ENCODE measurements at places on chromosomes 16 and 17.

GRCh38 chr17:77728474-77728795 is 230.1 kb upstream of the TNRC6C start:
- H3K27me3 ChIP-seq: peaks cover 25% of the 10 kb centered on the region
- no peak for DNase-seq
- no peaks in the 10 kb centered on the region for H3K4me1 ChIP-seq
- no peak overlapping the region for H3K4me3 ChIP-seq

DNA sequence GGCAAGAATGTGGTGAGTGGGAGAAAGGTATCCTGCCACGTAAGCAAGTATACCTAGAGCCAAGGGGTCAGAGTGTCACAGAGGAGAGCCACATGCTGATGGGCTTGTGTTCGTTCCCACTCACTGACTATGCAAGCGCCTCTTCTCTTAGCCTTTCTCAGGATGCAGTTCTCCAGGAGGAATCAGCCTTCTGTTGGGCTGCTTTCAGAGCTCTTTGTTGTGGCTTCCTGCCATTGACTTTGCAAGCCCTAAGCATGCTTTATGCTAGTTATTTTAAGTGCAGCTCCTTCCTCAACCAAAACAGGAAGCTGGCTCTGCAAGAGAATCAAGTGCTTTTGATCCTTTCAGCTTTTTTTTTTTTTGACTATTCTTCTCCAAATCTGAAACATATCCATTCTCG is 66.6 kb downstream of the SIAH1 start:
- peaks cover 28% of the 10 kb centered on the region for H3K4me1 ChIP-seq
- peaks cover 6% of the 10 kb centered on the region for H3K36me3 ChIP-seq
- peak; percentile 82 for DNase-seq
- no peaks in the 10 kb centered on the region for H3K27me3 ChIP-seq
- H3K27ac ChIP-seq: peak overlapping the region; percentile 9
- H3K4me3 ChIP-seq: peak overlapping the region; percentile 78

DNA sequence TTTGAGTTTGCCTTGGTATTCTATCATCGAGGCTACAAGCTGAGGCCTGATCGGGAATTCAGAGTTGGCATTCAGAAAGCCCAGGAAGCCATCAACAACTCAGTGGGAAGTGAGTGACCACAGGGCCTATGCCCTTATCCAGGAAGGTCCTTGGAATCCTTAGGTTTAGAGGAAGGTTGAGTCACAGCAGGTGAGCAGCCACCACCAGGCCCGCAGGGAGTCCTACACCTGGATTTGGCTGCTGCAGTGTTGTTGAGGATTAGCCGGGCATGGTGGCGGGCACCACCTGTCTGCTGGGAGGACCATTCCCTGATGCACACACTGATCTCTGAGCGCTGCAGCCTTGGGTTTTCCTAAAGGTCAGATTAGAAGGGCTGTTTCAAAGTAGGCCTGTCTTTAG is 5.2 kb downstream of the ODAD4 start:
- H3K27ac ChIP-seq: no peak overlapping the region
- H3K4me1 ChIP-seq: peaks cover 7% of the 10 kb centered on the region
- H3K27me3 ChIP-seq: no peaks in the 10 kb centered on the region
- no peaks in the 10 kb centered on the region for H3K36me3 ChIP-seq

GRCh38 chr17:3558603-3559269 is 1.1 kb upstream of the TRPV3 start:
- H3K4me1 ChIP-seq: peaks cover 17% of the 10 kb centered on the region
- H3K27ac ChIP-seq: peak overlapping the region; percentile 30
- no peak overlapping the region for H3K4me3 ChIP-seq
- no peaks in the 10 kb centered on the region for H3K27me3 ChIP-seq
- H3K36me3 ChIP-seq: no peaks in the 10 kb centered on the region

DNA sequence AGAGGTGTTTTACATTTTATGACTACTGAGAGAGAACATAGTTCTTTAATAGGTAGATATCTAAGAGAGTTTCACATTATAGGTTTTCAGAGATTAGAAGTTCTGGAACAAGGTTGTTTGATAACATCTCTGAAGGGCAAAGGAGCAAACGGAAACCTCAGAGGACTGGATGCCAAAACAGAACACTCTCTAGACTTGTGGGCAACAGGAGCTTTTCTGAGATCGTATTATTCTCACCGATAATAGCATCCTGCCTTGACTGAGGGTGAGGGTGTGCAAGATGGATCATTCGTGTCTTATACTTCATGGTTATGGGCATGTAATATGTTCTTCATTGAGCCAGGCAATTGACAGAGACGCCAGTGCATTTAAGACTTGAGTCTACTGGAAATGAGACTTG is 234.8 kb downstream of the IRX3 start:
- DNase-seq: no peak
- no peaks in the 10 kb centered on the region for H3K4me1 ChIP-seq
- no peak overlapping the region for H3K4me3 ChIP-seq
- no peaks in the 10 kb centered on the region for H3K27me3 ChIP-seq

DNA sequence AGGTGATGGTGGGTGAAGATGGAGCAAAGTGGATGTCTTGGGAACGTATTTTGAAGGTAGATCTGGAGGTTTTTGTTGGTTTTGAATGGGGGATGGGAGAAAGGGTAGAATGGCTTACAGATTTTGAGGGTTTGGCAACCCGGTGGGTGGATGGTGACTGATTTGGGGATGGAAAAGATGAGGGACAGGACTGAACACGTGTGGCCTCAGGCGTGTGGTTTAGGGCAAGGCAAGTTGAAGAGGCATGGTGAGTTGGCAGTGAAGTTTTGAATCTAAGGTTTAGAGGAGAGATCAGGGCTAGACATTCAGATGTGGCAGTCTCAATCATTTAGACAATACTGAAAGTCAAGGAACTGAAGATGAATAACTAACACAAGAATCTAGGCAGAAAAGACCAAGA is 5.0 kb upstream of the DCTPP1 start:
- H3K4me1 ChIP-seq: peaks cover 9% of the 10 kb centered on the region
- no peak for DNase-seq
- no peaks in the 10 kb centered on the region for H3K36me3 ChIP-seq
- H3K27ac ChIP-seq: no peak overlapping the region
- no peak overlapping the region for H3K4me3 ChIP-seq

DNA sequence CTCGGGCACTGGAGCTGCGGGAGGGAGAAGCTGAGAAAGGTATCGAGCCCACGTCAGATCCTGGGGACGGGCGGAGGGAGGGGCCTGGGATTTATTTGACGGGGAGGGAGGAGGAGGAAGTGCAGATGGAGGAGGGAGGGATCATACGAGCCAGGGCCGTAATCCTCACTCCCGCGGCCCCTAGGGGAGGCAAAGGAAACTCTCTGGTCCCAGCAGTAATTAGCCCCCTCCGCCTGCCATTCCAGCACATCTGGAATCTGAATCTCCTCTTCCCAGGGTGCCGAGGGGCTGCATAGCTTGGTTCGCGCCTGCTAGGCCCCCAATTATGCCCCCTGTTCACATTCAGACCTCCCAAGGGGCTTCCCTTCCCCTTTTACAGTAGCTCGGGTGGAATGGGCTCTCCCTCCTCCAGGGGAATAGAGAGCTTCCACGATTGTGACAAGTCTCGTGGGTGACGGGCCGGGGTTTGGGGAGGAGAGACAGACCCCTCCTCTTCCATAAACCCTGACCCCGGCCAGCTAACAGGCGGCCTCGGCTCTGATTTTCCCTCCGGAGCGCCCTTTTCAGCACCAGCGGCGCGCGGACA is at the start of gene SEZ6L2:
Gene SEZ6L2, minus strand, starts transcription at position 35 of the 586 bp plus-strand sequence. CDS start 531 bp downstream, outside the sequence.
- no peak within 1 kb of the TSS for H3K4me3 ChIP-seq
- H3K36me3 ChIP-seq: no peaks in the 10 kb centered on the region
- H3K27ac ChIP-seq: no peak within 1 kb of the TSS
- DNase-seq: no peak
- peaks cover 11% of the 10 kb centered on the region for H3K27me3 ChIP-seq

DNA sequence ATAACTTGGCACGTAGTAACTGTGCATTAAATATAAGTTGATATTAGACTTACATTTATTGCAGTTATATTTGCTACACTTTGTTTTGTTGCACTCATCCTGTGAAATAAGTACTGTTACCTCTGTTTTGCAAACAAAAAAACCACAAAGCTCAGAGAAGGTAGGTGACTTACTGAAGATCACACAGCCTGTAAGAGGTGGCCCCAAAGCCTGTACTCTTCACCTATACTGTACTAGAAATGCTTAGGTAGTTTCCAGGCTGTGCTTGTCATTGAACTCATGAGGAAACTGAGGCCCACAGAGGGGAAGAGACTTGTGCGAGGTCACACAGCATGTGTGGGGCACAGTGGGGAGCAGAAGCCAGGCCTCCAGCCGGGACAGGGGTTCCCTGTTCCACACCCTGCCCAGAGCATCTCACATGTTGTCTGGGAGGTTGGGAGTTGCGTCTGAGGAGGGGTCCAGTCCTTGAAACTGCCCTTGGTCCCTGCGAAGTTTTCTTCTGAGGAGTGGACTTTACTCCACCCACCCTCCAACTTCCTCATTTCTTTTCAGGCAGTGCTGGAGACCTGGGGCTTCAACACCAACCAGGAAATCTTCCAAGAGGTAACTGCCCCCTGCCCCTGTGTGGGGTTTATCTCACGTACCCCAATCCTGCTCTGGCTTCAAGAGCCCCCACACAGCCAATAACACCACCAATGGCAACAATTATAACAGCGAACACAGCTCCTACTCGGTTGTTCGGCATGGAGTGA is 13.0 kb downstream of the CETP start:
- H3K36me3 ChIP-seq: no peaks in the 10 kb centered on the region
- peaks cover 22% of the 10 kb centered on the region for H3K4me1 ChIP-seq

GRCh38 chr16:71536752-71537499 is 10.7 kb downstream of the CHST4 start:
- H3K27me3 ChIP-seq: no peaks in the 10 kb centered on the region
- H3K36me3 ChIP-seq: no peaks in the 10 kb centered on the region
- H3K4me1 ChIP-seq: no peaks in the 10 kb centered on the region
- H3K4me3 ChIP-seq: no peak overlapping the region

GRCh38 chr17:67248291-67248690 is 3.3 kb upstream of the HELZ start:
- H3K27me3 ChIP-seq: no peaks in the 10 kb centered on the region
- no peak overlapping the region for H3K27ac ChIP-seq
- no peaks in the 10 kb centered on the region for H3K36me3 ChIP-seq
- no peak overlapping the region for H3K4me3 ChIP-seq
- no peak for DNase-seq
- peaks cover 30% of the 10 kb centered on the region for H3K4me1 ChIP-seq

GRCh38 chr17:16428098-16428882 is 12.9 kb downstream of the TRPV2 start:
- H3K27ac ChIP-seq: no peak overlapping the region
- H3K4me1 ChIP-seq: no peaks in the 10 kb centered on the region
- DNase-seq: no peak
- H3K4me3 ChIP-seq: no peak overlapping the region
- no peaks in the 10 kb centered on the region for H3K27me3 ChIP-seq
- H3K36me3 ChIP-seq: peaks cover 57% of the 10 kb centered on the region

DNA sequence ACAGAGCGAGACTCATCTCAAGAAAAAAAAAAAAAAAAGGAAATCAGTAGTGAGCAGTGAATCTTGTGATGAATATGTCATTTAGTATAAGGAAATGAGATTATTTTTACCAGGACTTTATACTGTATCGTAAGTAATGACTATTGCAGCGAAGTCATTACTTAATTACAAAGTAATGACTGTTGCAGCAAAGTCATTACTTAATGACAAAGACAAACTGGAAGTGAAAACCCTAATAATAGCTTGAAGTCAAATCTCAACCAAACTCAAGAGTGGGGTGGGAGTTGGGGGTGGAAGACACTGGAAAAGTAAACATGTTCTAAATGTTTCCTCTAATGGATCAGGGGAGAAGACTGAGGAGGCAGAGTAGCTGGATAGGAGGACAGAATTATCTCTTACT is 76.5 kb downstream of the ARHGAP44 start:
- no peak overlapping the region for H3K27ac ChIP-seq
- no peaks in the 10 kb centered on the region for H3K4me1 ChIP-seq
- no peaks in the 10 kb centered on the region for H3K36me3 ChIP-seq

DNA sequence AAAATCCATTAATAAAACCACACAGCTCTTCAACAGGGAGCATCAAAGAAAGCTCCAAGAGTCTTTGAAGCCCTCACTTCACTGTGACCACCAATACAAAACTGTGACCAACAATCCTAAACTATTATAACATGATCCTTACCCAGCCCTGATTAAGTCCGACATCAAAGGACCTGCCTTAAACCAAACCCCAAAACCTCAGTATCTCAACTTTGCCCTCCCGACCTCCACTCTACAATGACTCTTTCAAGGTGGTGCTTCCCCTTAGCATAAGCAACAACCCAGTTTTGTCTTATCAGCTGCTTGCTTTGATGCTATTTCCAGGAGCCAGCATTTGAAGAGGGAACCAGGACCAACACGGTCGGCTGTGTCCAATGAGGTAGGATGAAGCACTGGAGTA is 8.5 kb upstream of the PRSS22 start:
- no peak overlapping the region for H3K4me3 ChIP-seq
- no peak for DNase-seq
- peaks cover 13% of the 10 kb centered on the region for H3K4me1 ChIP-seq
- H3K27me3 ChIP-seq: no peaks in the 10 kb centered on the region

GRCh38 chr17:27494192-27495091 is 38.2 kb downstream of the KSR1 start:
- H3K27ac ChIP-seq: no peak overlapping the region
- no peaks in the 10 kb centered on the region for H3K36me3 ChIP-seq
- no peaks in the 10 kb centered on the region for H3K4me1 ChIP-seq
- no peak overlapping the region for H3K4me3 ChIP-seq
- H3K27me3 ChIP-seq: no peaks in the 10 kb centered on the region

DNA sequence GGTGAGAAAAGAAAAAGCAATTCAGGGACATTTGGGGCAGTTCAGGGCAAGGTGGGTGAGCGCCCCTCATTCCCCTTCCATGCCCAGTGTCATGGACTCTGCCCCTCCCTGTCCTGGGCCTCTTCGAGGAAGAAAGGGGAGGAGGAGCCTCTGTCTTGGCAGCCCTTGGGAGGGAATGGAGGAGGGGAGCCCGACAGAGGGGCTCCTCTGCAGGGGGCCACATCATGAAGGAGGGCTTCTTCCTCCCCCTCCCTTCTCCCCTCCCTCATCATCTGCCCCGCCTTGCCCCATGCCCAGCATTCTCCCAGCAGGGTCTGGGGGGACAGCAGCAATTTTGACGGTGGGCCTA is 33.2 kb upstream of the TAC4 start:
- H3K36me3 ChIP-seq: no peaks in the 10 kb centered on the region
- H3K27me3 ChIP-seq: peaks cover 4% of the 10 kb centered on the region
- no peak overlapping the region for H3K27ac ChIP-seq
- H3K4me1 ChIP-seq: peaks cover 8% of the 10 kb centered on the region
- no peak overlapping the region for H3K4me3 ChIP-seq
- DNase-seq: no peak

- H3K4me1 ChIP-seq: peaks cover 18% of the 10 kb centered on the region
- peaks cover 14% of the 10 kb centered on the region for H3K27me3 ChIP-seq
- H3K4me3 ChIP-seq: no peak overlapping the region
- H3K36me3 ChIP-seq: no peaks in the 10 kb centered on the region
Measured at GRCh38 chr17:46978489-46979146, 435 bp downstream of the RPRML start.

DNA sequence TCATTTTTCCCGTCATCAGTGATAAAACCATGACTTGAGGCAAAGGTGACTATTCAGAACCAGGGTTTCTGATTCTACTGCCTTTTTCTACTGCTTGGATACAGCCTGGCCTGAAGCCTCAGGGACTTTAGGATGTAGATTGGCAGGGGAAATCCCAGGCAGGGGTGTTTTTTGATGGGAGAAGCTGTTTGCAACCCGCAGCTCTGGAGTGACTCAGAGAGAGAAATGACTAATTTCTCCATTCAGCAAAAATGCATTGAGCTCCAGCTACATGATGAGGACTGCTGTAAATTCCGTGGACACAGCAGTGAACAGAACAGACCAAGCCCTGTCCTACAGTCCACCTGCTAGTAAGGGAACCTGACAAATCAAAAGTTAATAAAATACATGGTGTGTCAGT is 560.6 kb downstream of the CDH13 start:
- no peaks in the 10 kb centered on the region for H3K4me1 ChIP-seq
- H3K27ac ChIP-seq: no peak overlapping the region
- H3K27me3 ChIP-seq: no peaks in the 10 kb centered on the region
- H3K4me3 ChIP-seq: no peak overlapping the region

Measured in CD4-positive, CD25-positive, alpha-beta regulatory T cell (primary cell).